COLO829 (cell line): ENCODE measurements at places on chromosomes 16 and 17.

GRCh38 chr17:8976638-8977037 is 11.1 kb upstream of the PIK3R5 start:
- DNase-seq = peak; percentile 59

GRCh38 chr17:78263063-78263735 is 31.8 kb downstream of the TMEM235 start:
- DNase-seq = no peak

GRCh38 chr16:66849021-66849420 is 4.8 kb downstream of the CA7 start:
- DNase-seq = no peak

DNA sequence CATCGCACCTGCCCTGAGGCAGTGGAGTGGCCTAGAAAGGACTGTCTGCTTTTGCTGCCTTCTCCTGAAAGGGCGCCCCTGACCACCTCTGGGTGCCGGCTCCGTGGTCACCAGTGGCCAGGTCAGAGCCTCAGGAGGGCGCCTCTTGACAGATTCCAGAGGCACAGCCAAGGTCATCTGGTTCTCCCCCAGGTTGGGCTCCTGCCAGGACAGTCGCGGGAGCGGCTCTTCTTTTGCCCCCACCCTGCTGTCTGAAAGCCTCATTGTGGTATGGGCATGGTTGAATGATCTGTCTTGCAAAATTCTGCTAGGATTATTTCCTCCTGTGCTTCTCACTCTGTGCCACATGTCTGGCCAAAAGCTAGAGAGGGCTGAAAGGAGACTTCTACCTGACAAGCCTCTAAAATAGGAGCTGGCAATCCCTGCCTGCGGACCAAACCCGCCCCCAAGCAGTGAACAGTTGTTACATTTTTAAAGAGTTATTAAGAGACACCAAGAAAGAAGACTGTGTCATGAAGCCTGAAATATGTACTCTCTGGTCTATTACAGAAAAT is 82.8 kb downstream of the SNX29 start:
- no peak for DNase-seq

GRCh38 chr17:73156166-73156840 is 8.5 kb upstream of the SSTR2 start:
- peak; percentile 64 for DNase-seq

GRCh38 chr17:75558666-75559530 is 28.7 kb upstream of the MYO15B start:
- no peak for DNase-seq

DNA sequence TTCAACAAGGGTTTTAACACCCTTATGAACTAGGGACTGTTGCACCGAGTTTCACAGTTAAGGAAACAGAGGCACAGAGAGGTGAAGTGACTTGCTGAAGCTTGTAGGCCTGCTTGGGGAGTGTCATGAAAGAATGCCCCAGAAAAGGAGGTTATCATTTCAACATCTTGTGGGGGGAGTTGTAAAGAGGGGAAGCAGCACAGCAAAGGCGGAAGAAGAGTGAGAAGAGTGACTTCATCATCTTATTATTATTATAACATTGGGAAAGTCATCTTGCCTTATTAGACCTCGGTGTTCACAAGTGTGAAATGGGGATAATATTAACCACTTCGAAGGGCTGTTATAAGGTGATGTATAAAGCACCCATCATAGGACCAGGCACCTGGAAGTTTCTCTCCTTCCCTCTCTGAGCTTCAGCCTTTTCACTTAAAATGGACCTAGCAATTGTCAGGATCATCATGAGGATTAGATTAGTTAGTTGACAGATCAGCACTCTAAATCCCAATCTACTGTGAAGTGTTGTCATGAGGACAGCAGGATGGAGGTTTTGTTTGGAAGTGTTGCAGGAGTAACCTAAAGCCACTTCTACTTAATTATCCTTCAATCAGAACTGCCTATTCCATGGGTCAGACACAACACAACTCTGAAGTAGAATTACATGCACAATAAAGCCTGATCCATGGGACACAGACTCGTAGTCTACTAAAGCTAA is 2.3 kb downstream of the CCL4 start:
- no peak for DNase-seq

DNA sequence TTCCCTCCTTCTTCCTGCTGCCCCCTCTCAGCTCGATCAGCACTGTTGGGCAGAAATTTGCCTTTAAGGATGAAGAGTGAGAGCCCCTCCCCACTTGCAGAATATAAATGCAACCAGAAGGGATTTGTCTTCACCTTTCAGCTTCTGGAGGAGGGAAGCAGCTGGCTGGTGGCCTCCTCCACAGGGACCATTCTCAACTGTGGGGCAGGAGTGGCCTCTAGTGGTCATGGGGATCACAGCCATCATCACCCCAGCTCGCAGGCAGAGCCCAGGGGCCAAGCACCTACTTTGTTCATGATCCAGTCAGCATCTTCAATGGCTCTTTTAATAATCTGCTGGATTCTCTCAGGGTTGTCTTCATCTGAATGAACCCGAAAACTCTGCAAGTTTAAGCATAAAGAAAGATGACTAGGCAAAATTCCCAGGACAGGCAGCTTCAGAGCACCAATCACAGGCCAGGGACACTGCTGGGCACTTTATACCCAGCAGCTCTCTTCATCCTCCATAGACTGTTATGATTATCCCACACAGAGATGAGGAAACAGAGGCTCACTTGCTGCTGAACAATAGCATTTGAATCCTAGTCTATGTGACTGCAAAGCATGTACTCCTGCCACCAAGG is 13.1 kb downstream of the LYRM9 start:
- peak; percentile 77 for DNase-seq

- DNase-seq = no peak
Observed at GRCh38 chr17:49753959-49754391, 10.0 kb downstream of the FAM117A start.

GRCh38 chr16:10584981-10585438 is 4.6 kb upstream of the EMP2 start:
- no peak for DNase-seq

DNA sequence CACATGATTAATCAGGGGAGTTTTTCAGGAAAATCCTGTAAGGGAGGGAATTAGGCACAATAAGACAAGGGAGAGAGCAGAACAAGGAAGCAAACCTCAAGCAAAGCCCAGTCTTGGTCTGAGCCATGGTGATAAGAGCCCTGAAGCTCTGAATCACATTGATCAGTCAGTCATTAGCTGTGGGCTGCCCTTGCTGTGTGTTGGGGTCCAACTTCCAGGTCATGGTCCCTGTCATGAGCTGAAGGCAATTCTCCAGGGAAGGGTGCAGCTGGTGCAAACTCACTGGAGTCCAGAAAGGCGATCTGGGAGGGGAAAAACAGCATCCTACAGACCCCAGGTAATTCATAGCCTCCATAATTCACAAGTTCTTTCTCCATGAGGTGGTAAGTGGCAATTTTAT is 89.9 kb downstream of the CYLD start:
- no peak for DNase-seq

DNA sequence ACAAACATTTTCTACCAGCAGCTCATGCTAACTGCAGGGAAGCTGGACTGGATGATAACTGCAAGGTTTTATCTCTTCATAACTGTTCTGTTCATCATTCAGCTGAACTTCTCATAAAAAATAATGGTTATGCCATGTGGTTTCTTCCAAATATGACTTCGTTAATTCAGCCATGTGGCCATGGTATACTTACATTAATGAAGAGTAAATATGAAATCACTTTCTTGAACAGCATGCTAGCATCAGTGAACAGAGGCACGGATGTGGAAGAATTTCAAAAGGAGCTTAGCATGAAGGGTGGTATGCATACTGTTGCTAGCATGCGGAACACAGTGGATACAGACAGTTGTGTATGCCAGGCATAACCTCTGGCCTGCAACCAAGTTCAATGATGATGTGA is 1417.0 kb upstream of the CDH8 start:
- DNase-seq = no peak

GRCh38 chr17:42405963-42406495 is 17.0 kb downstream of the CAVIN1 start:
- DNase-seq = peak; percentile 73

- DNase-seq = peak; percentile 96
Observed at GRCh38 chr16:19005561-19006445, 22.1 kb downstream of the TMC7 start.

DNA sequence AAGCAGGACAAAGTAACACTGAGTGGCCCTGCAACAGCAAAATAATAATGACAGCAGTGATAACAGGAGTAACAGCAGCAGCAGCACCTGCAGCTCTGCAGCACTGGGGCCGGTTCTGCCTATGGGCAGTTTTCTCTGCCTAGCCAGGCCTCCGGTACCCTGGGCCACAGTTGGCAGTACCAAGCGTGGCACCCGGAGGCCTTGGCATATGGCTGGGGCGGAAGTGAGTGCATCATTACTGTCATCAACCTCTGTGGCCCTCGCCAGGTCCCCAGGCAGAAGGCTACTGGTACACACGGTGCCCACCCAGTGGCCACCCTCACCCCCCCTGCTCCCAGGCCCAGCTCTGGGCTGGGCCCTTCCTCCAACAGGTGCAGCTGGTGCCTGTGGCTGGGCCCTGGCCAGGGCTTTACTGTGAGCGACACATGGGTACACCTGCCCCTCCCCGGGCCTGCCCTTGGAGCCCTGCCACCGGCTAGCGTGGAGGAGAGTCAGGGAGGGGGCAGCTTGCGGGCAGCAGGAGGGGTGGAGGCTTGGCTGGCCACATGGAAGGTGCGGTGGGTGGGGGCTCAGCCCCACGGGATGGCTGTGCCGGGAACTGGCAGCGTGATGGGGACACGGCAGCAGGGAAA is 3.0 kb downstream of the KCNJ12 start:
- no peak for DNase-seq

DNA sequence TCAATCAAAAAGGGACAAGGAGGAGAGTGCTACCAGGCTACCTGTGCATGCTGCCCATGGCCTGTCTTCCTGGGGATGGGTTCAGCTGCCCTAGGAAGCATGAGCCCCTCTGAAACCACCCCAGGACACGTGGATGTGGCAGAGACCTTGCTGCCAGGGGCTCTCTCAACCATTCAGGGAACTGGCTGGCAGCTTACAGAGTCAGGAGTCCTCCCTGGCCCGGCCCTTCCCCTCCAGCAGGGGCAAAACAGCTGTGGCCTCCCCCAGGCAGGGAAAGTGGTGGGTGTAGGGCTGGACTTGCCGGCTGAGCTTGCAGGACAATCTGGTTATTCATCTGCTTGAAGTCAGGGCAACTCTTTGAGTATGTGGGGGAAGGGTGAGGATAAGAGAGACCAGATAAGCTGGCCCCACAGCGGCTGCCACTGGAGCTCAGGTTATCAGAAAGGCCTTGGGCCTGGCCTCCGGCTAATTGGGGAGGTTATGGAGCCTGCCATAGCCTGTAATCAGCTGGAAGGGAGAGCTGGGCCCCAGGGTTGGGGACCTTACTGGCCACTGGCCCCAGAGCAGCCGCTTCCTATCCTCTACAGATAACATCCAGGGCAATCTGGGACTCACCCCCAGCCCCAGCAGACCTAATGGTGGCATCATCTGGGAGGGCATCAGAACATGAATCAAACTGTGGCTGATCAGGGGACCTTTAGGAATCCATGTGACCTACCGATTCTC is 5.6 kb upstream of the TBX2 start:
- DNase-seq = peak; percentile 82

DNA sequence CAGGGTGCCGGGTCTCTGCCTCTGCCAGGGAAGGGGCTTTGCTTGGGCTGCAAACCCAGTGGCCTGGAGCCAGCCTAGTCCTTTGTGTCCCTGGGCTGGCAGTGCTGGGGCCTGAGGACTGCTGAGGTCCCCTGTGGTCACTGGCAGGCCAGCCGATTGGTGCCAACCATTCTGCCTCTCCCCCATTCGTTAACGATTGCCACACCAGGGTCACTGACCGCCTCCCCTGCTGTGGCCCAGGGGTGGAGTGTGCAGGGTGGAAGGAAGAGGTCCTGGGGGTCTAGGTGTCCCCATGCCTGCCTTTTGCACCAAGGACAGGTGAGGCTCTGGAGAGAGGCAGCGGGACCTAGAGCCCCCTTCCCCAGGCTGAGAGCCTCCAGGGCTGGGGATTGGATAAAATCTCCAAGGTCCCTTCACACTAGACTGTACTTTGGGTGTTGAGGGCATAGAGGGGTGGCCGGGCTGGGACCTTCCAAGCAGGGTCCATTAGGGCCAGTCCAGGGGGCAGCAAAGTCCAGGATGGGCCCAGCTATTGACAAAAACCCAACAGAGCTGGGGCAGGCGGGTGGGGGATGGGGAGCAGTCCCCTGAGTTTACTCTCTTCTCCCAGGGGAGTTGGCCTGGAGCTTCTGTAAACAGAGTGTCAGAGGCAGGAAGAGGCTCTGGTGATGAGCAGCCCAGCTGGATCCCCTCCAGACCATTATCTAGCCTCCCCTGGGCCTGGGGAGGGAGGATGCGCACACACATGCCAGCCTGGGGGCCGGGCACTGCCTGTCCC is 1.1 kb downstream of the VASN start:
- DNase-seq = peak; percentile 69

DNA sequence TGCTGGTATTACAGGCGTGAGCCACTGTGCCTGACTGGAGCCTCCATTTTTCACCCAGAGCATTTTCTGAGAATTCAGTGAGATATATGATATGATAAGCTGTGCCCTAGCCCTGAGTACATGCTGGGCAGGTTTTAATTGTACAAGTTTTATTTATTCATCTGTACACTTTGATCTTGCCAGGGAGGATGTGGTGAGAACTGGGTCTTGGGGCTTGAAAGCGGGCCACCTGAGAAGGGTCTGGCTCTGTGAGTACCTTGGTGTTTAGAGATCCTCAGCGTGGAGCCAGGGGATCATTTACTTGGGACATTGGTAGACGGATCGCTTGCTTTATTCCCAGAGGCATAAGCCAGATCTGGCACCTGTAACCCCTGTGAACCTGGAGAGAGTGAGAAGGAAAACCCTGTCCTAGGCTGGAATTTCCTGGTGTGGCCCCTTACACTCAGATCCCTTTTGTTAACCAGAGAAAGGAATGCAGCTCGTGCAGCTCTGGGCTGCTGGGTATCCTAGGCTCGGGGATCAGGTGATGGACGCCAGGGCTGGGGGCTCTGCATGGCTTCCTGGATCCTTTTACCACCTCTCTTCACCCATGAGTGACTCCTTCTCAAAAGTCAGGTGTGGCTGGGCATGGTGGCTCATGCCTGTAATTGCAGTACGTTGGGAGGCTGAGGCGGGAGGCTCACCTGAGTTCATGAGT is 91.9 kb downstream of the ABCC1 start:
- DNase-seq = no peak

DNA sequence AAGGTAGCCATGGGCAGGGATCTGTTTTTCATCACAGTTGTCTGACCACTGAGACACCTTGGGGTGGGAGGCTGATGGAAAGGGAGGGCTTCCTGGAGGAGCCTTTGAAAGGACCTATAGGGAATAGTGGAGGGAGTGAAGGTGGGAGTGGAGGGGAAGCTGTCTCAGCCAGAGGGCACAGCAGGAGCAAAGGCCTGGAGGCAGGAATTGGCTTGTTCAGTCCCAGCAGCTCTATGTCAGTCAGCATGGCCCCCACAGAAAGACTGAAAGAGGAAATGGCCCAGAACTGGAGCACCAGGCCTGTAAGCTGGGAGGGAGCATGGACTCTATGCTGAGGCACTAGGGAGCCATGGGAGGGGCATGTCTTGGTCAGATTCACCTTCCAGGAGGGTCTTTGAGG is 12.8 kb upstream of the CBFB start:
- no peak for DNase-seq

DNA sequence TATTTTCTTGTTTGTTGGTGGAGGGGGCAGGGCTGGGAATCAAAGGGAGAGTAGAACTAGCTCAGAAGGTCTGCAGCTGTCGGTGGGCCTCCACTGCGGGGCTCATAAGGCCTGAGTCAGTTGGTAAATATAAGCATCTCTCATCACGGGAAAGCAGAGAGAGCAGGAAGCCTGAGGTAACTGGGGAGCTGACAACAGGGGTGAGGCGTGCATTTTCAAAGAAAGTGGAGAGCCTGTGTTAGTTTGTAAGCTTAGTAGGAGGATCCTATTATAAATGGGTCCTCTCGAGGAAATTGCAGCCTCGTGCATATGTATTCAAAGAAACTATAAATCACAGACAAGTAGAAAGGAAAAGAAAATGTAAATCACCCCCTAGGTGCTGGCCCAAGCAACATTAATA is 221.0 kb upstream of the CDH13 start:
- no peak for DNase-seq
